Left cardiac atrium (tissue), 4 donors: ENCODE measurements at places on chromosomes 4 and X.

DNA sequence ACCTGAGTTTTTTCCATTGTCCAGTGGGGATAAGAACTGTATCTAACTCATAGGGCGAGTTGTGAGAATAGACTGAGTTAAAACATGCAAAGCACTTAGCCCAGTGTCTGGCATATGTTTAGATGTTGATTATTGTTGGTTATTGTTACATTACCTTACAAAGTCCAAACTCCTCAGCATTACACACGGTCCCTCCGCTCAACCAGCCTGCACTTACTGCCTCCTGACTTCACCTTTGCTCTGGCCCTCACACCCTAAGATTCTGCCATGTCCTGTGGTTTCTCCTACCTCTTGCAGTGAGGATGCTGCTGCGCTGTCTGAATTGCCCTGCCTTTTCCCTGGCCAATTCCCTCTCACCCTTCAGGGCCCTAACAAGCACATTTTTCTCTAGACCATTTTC is 302.2 kb upstream of the GALNT7 start:
- DNase-seq, result no peak

DNA sequence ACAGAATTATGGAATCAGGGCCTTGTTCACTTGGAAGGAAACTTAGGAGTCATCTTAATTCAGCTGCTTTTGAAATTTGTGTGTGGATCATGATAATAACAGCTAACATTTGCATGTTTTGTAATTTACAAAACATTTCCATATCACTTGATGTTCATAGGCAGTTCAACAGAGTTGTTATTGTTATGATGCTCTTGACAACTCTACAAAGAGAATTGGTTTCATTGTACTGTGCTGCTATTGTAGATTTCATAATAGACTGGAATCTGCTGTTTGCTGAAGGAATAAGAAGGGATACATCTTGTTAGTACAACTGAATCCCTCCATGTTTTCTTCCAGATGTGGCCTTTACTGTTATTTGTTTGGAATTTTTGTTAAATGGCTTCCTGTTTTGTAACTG is 83.5 kb downstream of the CNKSR2 start:
- no peak for DNase-seq

- peak; percentile 31 for DNase-seq
Observed at GRCh38 chr4:47926667-47927258, 12.4 kb upstream of the NFXL1 start.

DNA sequence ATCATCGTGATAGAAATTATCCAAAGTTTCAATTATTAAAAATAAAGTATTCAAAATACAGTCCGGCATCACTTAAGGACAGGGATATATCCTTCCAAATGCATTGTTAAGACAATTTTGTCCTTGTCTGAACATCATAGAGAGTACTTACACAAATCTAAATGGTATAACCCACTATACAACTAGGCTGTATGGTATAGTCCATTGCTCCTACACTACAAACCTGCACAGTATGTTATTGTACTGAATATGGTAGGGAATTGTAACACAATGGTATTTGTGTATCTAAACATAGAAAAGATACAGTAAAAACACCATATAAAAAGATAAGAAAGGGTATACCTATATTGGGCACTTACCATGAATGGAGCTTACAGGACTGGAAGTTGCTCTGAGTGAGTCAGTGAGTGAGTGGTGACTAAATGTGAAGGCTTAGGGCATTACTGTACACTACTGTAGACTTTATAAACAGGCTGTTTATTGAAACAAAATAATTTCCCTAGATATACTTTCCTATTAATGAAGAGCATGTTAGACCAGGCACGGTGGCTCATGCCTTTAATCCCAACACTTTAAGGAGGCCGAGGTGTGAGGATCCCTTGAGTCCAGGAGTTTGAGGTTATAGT is 44.8 kb upstream of the PTPN13 start:
- DNase-seq, result no peak

- no peak for DNase-seq
Observed at GRCh38 chr4:113587640-113588275, 173.8 kb downstream of the CAMK2D start.

GRCh38 chr4:32858971-32859370 is 2138.8 kb downstream of the PCDH7 start:
- DNase-seq, result no peak

DNA sequence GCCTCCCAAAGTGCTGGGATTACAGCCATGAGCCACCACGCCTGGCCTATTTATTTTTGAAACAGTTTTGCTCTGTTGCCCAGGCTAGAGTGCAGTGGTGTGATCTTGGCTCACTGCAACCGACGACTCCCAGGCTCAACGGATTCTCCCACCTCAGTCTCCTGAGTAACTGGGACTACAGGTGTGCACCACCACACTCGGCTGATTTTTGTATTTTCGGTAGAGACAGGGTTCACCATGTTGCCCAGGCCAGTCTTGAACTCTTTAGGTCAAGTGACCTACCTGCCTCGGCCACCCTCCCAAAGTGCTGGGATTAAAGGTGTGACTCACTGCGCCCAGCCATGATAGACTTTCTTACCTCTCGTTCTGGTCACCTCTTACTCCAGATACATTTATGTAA is 124.0 kb downstream of the UBE2K start:
- no peak for DNase-seq

DNA sequence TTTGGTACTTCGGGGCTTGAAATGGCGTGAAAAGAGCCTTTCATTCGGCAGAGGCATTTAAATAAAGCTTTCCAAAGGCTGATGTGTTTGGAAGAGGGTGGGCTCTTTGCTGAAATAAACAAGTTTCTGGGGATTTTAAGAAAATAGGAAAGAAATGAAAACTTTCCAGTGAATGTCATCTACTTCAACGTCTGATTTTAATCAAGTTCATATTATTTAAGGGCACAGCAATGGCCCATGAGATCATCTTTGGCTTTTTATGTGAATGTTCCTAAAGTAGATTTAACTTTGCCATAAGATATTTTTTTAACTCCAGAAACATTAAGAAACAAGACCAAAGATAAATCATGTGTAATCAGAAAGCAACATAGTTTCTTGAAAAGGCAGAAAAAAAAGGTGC is 69.8 kb upstream of the TTC29 start:
- DNase-seq, result no peak

GRCh38 chr4:129429581-129430320 is 333.8 kb downstream of the C4orf33 start:
- DNase-seq, result no peak

- DNase-seq, result no peak
Observed at GRCh38 chr4:86592553-86593249, 1.4 kb upstream of the PTPN13 start.

DNA sequence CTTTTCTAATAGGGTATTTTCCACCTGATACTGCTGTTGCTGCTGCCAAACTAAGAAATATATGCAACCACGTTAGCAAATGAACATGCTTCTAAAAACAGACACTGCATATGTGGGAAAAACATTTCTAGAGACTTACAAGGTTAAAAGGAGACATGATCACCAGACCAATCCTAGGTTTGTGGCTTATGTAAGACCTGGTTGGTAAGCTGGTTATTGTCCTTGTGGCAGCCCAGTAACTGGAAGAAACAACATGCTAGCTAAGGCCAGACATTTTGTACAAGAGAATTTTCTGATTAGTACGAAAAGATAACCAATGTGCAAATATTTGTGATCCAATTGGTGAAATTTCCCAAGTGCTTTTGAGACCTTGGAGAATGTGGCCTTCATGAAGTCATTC is 112.0 kb downstream of the AFF2 start:
- DNase-seq, result no peak

DNA sequence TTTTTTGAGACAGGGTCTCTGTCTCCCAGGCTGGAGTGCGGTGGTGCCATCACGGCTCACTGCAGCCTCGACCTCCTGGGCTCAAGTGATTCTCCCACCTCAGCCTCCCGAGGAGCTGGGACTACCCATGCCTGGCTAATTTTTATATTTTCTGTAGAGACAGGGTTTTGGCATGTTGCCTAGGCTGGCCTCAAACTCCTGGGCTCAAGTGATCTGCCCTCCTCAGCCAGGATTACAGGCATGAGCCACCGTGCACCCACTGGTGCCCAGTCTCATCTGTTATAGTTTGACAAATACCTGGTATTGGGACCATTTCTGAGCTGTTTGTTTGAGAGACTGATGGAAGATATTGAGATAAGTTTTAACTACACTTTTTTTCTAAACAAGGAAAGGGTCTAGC is 57.5 kb upstream of the SMIM10 start:
- DNase-seq, result no peak

DNA sequence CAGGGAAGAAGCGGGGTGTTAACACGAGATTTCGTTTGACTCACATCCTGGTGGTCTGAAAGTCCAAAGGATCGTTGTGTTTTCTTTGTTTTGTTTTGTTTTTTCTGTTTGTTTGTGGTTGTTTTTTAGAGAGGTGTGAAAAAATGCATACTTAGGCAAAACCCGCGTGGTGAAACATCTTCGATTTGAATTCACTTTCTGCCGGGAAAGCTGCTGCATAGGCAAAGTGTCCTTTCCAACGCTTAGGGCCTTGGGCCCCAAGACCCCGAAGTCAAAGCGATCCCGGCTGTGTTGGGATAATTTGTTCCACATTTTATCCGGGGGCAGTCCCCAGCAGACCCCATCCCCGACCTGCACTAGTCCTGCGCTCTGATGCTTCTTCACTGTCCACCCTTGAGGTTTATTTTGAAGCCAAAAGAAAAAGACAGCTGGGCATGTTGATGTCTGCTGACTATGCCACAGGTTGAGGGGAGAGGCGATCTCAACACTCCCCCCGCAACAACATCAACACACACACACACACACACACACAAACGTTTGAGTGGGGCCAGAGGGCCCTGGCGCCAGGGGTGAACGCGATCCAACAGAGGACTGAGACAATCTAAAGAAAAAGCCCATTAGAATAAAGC is 2.0 kb downstream of the MSX1 start:
- no peak for DNase-seq

GRCh38 chrX:78673246-78673645 is 14.1 kb upstream of the RTL3 start:
- no peak for DNase-seq

GRCh38 chrX:125810856-125811255 is 355.2 kb downstream of the DCAF12L2 start:
- DNase-seq, result no peak

GRCh38 chr4:180571516-180572055 is 1671.6 kb upstream of the TENM3 start:
- DNase-seq, result no peak

- DNase-seq, result no peak
Observed at GRCh38 chrX:8861908-8862307, 60.7 kb upstream of the FAM9A start.

DNA sequence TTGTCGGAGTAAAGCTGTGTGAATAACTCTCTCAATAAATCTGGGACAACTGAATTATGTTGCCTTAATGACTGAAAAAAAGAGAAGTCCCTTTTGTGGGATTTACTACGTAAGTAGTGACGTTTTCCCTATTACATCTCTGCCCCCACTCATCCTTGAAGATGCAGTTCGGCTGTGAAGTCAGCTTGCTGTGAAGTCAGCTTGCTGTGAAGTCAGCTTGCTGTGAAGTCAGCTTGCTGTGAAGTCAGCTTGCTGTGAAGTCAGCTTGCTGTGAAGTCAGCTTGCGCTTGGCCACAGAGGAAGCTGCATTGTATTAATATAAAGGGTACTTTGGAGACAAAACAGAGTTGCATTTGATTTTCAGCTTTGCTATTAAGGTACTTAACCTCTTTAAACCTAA is 8.0 kb upstream of the VAMP7 start:
- no peak for DNase-seq

- DNase-seq, result no peak
Observed at GRCh38 chrX:50736656-50737055, 77.3 kb downstream of the SHROOM4 start.

- no peak for DNase-seq
Observed at GRCh38 chr4:78638337-78639172, 87.0 kb downstream of the ANXA3 start.

DNA sequence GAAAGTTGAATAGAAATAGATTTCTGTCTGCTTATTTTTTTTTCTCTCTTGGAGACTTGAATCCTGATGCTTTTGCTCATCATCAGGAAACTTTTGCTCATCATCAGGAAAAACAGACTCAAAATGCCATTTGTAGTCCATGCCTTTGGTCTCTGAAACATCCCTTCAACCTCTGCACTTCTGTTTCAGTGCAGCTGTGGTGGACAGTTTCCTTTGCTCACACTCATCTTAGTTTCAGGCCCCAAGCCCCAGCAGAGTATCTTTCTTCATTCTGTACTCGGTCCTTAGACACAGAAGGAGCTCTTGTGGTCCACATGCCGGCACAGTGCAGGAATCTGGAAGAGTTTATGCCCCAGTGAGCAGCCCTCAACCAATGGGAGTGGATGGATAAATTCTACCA is 337.9 kb downstream of the PPP3CA start:
- DNase-seq, result no peak

DNA sequence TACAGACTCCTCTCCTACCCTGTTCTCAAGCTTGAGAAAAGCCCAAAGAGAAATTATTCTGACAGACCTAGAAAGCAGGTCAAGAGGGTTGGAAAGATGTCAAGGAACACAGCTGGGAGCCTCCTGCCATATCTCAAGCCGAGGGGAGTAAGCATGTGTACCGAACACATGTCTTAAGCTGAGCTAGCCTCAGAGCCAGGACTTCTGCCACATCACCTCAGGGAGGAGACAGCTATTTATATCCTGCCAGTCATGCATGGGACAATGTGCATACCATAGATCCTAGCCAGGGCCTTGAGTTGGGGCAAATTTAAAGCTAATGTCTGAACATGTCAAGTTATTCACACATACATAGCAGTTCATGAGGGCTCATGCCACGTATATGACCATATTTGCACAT is 11.8 kb downstream of the TMEM31 start:
- no peak for DNase-seq

DNA sequence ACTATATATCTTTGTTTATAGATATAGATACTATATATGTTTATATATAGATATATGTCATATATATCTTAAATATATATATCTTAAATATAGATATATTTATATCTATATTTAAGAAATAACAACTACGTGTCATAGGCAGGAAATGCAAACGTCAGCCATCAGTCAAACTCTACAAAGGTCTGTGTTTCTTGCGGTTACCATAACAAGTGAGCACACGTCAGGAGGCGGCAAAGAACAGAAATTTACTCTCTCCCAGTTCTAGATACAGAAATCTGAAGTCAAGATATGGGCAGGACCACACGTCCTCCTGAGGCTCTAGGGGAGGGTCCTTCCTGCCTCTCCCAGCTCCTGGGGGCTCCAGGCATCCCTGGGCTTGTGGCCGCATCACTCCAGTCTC is 6.5 kb downstream of the PLCXD1 start:
- DNase-seq, result no peak

DNA sequence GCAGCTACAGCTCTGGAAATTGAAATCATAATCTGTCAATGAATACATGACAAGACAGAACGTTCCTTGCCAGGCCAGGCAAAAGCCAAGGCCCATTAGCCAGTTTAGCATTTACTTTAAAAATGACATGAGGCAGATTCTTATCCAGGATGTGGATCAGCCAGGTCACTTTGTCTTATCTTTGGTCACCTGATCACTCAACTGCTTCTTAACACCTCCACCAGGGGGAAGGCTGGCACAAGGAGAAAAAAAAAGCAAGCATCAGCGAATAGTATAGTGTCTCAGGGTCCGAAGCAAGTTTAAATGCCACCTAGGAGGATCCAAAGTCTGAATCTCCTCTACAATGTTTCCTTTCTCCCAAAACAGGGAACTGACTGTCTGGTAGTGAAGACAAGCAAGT is 18.8 kb downstream of the ATP1B4 start:
- DNase-seq, result no peak

- no peak for DNase-seq
Observed at GRCh38 chr4:132230025-132230424, 919.1 kb upstream of the PCDH10 start.
